Fibroblast of lung (primary cell): ENCODE measurements at places on chromosomes 3 and 15. TPM values are rescaled to one million over a fixed set of nuclear protein-coding genes. Genes with fewer than 3 reads are reported as not detected.

ITGA11 gene
- 29.6 and 43.7 TPM in 2 replicates for total RNA-seq

SLC2A2 gene
- not detected in 2 replicates for total RNA-seq

WNT7A gene
- not detected in 2 replicates for total RNA-seq

C2CD4B gene
- not detected in 2 replicates for total RNA-seq

CELF6 gene
- 0.17 and 0.26 TPM in 2 replicates for total RNA-seq

FAM81A gene
- 0.26 and 0.33 TPM in 2 replicates for total RNA-seq

EMC7 gene
- total RNA-seq = 39.0 and 47.7 TPM in 2 replicates

SOX14 gene
- not detected in 2 replicates for total RNA-seq

CASR gene
- total RNA-seq = under 0.01 TPM in 1 of 2 replicates, not detected in the other

THAP10 gene
- total RNA-seq = 2.3 and 5.0 TPM in 2 replicates

BDH1 gene
- total RNA-seq = 0.51 and 0.66 TPM in 2 replicates

ISLR2 gene
- total RNA-seq = not detected in 2 replicates

CHRM5 gene
- not detected in 2 replicates for total RNA-seq

FAM174B gene
- 1.0 and 2.8 TPM in 2 replicates for total RNA-seq

CSPG4 gene
- 26.5 and 109 TPM in 2 replicates for total RNA-seq

WDR72 gene
- not detected in 2 replicates for total RNA-seq

FOXB1 gene
- total RNA-seq = not detected in 2 replicates

GOLGA6B gene
- total RNA-seq = not detected in 2 replicates

SPTBN5 gene
- total RNA-seq = 0.26 and 0.66 TPM in 2 replicates

CNOT10 gene
- total RNA-seq = 28.6 and 28.8 TPM in 2 replicates

ESYT3 gene
- 0.17 and 0.51 TPM in 2 replicates for total RNA-seq

FANCD2OS gene
- total RNA-seq = not detected in 2 replicates

PLA2G4E gene
- total RNA-seq = not detected in 2 replicates

RLBP1 gene
- not detected in 2 replicates for total RNA-seq

PLAAT1 gene
- not detected in 2 replicates for total RNA-seq

TICRR gene
- 0.26 and 1.2 TPM in 2 replicates for total RNA-seq

LRRC15 gene
- total RNA-seq = 1.3 and 2.3 TPM in 2 replicates

RAB6B gene
- 0.51 and 0.83 TPM in 2 replicates for total RNA-seq

PRRT3 gene
- total RNA-seq = 1.5 and 3.8 TPM in 2 replicates

SYNM gene
- total RNA-seq = 4.4 and 8.6 TPM in 2 replicates

CAMK2N2 gene
- total RNA-seq = under 0.01 TPM in 1 of 2 replicates, not detected in the other

RTP1 gene
- under 0.01 TPM in 1 of 2 replicates, not detected in the other for total RNA-seq

SLC51A gene
- not detected in 2 replicates for total RNA-seq

ARGFX gene
- total RNA-seq = not detected in 2 replicates

DYNC1LI1 gene
- 30.0 and 44.1 TPM in 2 replicates for total RNA-seq

RTP3 gene
- not detected in 2 replicates for total RNA-seq

NR2F2 gene
- 9.2 and 15.7 TPM in 2 replicates for total RNA-seq

RPL15 gene
- 1,860 and 3,172 TPM in 2 replicates for total RNA-seq

AHSG gene
- not detected in 2 replicates for total RNA-seq

PTX3 gene
- 464 and 549 TPM in 2 replicates for total RNA-seq

ADCY5 gene
- total RNA-seq = 0.50 and 0.51 TPM in 2 replicates

GOLGA8R gene
- 1.3 and 1.8 TPM in 2 replicates for total RNA-seq

CAPN7 gene
- total RNA-seq = 38.0 and 39.0 TPM in 2 replicates

ACTRT3 gene
- total RNA-seq = 3.1 and 6.1 TPM in 2 replicates

CPNE9 gene
- under 0.01 TPM in 1 of 2 replicates, not detected in the other for total RNA-seq

LARP6 gene
- total RNA-seq = 72.9 and 108 TPM in 2 replicates

IGSF10 gene
- total RNA-seq = 45.9 and 55.0 TPM in 2 replicates
